ENCODE measurements at places on chromosomes 6 and 20.
A peak's percentile ranks its signal among the peaks of the same experiment; 100 is the strongest.

DNA sequence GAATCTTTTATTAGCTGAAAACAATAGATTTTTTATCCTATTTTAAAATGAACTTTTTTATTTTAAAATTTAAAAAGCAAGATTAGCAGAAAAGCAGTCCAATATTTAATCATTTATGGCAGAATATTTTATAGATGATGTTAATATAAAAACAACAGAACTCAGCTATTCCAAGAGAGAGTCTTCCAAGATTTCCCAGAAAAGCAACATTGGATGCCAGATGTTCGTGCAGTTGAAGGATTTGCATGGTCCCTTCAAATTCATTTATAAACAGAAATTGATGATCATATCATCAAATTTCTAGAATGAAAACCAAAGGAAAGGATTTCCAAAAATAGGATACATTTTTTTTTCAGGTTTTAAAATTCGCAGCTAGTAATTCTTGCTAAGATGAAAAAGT lies 25.4 kb upstream of the CNKSR3 start:
- no peak for DNase-seq

GRCh38 chr6:110356778-110357177 lies 1.4 kb downstream of the METTL24 start:
- no peak for DNase-seq

DNA sequence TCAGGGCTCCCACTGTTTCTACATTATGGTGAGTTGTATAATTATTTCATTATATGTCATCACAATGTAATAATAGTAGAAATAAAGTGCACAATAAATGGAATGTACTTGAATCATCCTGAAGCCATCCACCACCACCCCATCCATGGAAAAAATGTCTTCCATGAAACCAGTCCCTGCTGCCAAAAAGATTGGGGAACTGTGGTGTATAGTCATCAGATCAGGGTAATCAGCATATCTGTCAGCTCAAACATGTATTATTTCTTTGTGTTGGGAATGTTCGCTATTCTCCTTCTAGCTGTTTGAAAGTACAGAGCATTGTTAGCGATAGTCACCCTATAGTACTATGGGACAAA lies 33.8 kb upstream of the SLC22A23 start:
- no peak for DNase-seq

DNA sequence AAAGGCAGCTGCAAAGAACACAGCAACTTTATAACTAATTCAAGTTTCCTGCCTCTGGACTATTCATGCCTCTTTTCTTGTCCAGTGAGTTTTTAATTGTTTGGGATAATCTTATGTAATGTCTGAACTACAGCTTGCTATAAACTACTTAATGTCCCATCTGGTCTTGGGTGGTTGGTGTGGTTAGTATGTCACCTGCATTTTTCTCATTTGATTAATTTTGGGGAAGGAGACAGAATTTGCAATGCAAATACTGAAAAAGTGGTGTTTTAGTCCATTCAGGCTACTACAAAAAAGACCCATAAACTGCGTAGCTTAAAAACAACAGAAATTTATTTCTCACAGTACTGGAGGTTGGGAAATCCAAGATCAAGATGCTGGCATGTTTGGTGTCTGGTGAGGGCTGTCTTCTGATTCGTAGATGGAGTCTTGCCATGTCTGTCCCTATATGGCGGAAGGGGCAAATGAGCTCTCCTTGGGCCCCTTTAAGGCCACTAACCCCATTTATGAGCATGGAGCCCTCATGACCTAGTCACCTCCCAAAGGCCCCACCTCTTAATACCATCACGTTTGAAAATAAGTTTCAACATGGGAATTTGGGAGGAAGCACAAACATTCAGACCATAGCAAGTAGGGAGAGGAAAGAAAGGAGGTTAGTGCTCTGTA lies 22.4 kb downstream of the RNF8 start:
- DNase-seq = no peak

GRCh38 chr6:17987697-17988421 lies 424 bp upstream of the KIF13A start:
- no peak for DNase-seq

DNA sequence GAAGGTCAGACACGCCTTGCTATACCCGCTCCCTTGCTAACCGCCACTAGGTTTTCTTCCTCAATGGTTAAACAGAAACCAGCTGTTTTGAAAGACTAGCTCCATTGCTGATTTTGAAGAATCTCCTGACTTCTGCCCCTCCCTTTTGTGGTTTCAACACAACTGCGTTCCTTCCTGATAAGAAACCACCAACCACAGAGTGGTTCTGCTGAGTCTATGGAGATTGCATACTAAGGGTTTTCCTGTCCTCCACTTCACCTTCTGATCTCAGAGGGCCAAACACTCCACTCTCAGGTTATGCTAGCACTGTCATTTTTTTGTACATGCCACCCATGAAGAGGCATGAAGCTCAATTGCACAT lies 207.9 kb downstream of the MYLK4 start:
- peak; percentile 10 for DNase-seq

DNA sequence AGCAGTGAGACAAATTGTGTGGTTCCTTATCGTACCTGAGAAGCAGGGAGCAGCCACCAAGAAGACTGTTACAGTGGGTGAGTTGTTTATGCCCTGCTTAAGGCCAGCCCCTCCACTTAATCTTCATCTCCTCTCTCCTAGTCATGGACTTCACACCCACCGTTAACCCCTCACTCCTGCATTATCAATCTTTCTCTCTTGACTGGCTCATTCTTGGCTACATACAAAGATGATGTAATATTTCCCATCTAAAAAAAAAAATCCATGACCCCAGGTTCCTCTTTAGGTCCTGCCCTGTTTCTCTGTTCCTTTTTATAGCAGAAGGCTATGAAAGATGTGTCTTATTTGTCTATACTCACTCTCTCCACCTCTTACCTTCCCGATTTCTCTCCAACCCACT lies 72.4 kb downstream of the SHLD1 start:
- DNase-seq = no peak

DNA sequence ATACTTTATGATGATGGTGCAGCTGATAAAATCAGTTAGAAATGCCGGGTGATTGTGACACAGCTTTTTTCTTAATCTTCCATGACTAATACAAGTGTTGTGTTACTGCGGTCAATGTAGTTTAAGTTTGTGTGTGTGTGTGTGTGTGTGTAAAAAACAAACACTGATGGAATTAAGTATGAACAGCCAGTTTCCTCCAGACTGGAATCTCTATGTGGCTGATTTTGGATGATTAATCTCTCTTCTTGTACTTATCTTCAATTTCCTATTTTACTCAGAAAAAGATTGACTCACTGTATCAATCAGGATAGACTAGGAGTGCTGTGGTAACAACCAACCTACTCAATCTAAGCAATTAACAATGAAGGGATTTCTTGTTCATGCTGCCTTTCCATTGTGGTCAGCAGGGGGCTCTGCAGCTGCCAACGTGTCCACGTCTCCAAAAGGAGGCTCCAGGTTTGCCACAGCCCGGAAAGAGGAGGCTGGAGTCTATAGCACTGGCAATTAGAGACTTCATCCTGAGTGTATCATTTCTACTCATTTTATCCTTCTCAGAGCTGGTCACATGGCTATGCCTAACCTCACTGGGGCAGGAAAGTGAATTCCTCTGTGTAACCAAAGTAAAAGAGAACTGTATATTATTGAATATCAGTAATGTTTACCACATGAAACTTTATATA lies 107.7 kb downstream of the CD109 start:
- DNase-seq = peak; percentile 92

DNA sequence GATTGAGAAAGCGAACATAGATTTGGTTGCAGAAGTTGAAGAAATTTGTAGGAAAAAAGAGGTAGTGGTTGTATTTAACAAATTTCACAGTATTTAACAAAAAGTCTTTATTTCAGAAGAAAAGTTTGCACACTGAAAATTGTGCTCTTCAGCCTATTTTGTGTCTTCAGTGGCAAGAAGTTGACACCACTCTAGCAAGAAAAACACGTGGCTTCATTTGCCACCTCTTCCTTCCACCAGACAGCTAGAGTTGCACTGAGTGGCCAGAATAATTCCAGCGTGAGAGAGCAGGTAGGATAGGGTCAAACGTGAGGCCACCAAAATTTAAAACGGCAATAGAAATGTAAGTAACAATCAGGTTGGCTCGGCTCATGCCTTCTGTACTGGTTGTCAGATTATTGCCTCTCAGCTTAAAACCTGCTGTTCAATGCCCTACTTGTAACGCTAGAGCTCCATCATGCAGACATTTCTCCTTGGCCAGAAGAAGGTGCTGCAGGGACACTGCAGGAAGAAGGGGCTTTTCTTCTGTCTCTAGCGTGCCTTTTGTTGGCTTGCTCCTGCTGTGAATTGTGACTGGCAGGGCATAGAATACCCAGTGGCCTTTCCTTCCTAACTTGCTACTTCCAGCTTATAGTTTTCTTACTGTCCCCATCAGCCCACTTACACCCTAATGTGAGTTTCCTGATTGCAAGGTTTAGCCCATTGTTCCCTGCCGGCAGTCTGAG lies 12.1 kb downstream of the TRAPPC3L start:
- no peak for DNase-seq

DNA sequence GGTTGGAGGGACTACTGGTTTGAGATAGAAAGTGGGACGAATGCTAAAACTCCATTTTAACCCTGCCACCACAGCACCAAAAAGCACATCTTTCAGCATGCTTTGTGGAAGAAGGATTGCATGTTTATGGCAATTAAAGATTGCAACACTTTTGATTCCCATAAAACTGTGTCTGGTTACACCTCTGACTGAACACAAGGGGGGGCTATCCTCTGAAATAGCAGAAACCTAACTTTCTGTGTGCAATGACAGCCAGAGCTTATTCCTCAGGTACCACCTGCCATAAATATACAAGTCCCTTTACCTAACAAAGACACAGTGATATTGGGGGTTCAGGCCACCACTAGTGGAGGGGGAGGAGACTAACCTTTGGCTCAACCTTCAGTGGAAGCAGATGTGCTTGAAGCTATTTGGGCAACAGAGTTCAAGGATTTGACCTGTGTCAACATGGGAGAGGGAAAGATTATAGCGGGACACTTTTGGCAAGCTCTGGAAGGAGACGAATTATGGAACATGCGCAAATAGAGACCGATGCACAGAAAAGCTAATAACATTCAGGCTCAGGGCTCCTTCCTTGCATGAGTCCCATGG lies 9.6 kb upstream of the PLG start:
- no peak for DNase-seq

DNA sequence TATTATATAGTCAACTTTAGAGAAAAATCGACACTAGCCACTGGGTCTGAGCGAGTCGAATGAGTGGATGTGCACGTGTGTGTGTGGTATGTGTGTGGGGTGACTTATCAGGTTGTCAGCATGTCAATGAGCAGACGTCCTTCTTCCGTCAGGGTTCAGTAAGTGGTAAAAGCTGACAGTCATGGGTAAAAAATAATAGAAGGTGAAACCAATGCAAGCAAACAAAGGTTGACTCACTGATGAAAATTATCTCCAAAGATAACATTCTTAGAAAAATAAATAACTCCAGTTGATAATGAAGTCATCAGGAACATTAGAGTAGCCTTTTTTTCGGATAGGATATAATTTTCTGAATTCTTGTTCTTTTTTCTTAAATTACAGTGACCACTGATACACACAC lies 243.8 kb upstream of the FOXQ1 start:
- DNase-seq = no peak

DNA sequence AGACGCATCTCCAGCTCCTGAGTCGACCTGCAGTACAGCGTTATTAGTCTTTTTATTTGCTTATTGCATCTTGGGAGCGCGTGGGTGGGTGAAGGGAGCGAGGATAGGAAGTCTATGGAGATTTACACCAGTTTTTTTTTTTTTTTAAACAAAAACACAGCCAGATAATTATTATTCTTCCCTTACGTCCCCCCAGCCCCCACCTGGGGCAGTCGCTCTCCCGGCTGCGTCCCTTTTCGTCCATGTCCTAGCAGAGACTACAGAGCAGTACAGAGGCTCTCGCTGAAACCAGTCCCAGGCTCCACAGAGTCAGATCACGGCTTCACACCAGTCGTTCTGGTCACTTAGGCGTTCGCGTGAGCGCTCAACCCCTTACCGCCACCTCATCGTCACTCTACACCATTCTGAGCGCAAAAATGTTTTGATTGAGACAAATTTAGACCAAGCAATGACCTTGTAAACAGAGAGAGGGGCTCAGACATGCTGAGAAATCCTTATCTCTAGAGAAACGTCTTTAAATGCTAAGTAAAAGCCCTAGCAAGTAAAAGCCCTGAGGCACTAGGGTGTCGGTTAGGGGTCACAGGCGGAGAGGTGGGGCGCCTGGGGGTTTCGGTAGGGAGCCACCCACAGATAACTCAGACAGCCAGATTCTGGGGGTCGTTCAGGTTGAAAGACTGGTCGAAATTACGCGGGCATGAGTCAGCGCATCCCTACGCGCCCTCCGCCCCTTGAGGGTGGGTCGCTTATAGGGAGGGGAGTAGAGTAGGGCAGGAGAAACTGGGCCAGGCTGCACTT lies 975 bp upstream of the PPT2 start:
- no peak for DNase-seq

DNA sequence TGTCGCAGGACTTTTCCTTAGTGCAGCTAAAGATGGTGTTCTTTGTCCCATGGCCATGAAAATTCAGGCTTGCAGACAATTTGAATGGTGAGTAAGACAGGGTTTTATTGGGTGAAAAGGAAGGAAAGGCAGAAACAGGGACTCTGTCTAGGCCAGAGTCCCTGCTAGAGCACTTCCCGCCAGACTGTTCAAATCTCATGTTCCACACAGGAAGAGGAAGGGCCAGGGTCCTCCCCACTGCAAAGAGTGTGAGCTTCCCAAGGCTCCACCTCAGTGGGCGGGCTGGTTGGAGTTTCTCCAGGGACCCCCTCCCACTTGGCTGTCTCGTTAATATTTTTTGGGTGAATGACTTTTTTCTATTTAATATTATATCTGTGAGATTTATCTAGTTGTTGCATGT lies 29.0 kb downstream of the COL19A1 start:
- no peak for DNase-seq

DNA sequence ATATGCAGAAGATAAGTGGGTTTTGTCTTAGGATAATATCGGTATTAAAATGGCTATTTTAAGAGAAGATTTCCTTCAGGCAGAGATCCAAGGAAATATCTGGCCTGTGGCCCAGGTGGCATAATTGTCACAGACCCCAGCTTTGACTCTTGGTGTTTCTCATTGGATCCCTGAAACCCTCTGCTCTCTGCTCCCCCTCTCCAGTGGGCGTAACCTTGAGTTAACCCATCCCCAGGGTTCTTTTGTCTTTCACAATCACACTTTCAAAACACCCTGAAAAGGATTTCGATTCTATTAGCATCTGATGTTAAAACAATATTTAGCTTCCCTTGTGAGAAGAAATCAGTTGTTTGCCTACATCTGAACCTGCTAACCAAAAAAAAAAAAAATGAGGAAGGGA lies 7.2 kb downstream of the SSTR4 start:
- DNase-seq = no peak

- DNase-seq = no peak
These were observed 26.6 kb downstream of the ZHX3 start for GRCh38 chr20:41290804-41291389.

- DNase-seq = no peak
These were observed 253.0 kb downstream of the TRDN start for GRCh38 chr6:123383718-123384117.

GRCh38 chr20:49282584-49283171 lies 4.8 kb upstream of the ZNFX1 start:
- DNase-seq = no peak
